ENCODE measurements at places on chromosomes 11 and 22.

DNA sequence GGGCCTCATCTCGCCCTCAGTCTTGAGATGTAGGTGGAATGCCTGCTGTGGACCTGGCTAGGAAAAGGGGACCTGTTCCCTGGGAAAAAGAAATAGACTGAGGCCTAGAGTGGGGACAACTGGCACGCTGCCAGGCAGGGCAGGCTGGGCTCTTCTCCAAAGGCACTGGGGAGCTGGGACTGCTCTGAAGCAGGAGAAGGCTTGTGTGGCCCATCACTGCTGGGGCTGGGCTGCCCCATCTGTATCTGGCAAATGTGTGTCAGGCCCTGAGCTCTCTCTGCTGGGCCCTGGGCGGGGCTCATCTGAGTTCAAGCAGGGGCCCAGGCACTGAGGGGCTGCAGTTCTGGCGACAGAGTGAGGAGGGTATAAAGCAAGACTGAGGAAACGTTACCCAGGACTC lies 32.9 kb downstream of the ARVCF start:
- no peak for DNase-seq

DNA sequence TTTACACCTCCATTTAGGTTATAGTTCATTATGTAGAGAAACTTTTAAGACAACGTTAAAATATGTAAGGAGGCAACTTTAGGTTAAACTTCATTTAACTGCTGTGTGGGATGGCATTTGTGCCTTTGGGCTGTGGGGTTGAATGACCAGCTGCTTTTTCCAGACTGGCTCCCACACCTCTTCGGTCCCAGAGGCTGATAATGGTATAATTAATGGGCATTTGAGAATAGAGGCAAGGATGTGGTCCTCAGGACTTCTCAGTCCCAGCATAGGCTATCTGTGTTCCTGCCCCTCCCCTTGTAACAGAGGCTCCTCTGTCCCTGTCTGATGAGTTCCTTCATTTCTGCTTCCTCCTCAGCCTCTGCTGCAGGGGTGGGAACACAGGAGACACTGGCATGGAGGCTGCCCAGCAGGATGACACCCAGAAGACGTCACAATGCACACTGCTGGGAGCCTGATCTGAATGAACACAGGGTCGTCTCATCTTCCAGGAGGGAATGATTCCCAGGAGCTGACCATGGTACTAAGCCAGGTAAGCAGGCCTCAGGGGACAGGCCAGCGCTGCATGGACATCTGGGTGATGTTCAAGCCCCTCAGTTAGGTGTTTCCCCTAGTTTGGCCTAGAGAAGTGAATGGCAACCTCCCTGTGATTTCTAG lies 17.1 kb upstream of the GNAZ start:
- no peak for DNase-seq

DNA sequence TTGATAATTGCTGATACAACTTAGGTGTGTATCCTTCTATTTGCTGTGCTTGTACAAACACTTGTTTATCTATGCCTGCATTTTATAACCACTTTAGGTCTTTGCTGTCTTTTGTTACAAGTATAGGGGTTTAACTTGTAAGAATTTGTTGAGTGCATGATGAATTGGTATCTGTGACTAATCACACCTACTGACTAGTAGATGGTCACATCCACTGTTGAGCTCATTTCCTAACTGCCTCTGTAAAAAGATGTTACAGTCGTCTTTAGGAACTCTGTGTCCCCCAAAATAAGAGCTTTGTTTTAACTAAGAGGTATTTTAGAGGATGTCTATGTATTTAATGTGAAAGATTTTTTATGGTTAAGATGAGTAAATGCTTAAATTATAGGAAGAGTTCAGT lies 60.5 kb downstream of the HIPK3 start:
- no peak for DNase-seq

DNA sequence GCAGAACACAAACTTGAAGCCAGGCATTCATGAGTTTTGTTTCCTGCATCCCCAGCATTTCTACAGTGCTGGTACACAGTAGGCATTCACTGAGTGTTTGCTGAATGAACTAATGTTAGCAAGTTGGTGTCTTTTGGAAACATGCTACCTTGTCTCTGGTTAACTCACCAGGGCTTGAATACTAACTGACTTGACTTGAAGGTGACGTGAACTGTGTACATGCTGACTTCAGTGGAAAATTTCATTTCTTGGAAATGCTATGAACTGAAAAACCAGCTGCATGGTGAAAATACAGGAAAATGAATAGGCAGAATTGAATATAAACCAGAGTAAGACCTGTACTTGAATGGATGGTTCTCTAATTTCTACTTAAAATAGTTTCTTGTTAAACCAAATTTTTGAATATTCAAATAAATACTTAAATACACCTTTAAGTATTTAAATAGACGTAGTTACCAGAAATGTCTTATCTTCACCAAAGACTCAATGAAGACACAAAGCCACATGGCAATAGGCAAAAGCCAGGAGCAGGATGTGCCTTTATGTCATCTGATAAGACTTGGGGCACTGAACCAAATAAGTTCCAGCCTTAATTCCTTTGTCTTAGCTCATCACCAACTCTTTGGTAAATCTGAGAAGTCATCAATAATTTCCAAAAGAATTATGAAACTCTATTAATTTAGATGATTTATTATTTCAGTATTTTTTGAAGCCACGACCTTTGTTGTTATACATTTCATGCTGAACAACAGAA lies 39.7 kb upstream of the POU2AF2 start:
- DNase-seq: no peak

DNA sequence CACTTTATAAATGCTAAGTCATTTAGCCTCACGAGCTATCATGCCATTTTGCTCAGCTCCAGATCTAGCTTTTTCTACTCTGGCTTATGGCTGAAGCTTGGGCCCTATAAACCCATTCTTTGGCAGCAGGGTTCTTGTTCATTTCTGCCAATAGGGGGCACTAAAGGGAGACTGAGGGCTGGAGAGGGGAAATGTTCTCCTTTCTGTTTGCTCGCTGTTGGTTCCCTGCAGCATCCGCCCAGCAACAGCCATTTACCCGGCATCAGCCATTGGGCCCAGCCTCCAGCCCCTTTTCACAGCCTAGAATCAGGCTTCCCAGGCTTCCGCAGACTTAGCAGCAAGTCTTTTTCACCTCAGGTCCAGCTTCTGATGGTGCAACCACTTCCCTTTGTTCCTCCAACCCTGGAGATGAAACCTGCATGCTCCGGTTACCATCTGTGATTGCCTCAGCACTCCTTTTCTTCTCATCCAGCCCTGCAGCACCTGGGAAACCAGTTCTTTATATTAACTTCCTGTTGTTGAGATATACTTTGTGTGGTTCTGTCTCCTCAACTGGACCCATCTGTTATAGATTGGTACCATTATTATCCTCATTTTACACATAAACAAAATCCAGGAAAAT lies 4.2 kb upstream of the ME3 start:
- DNase-seq: no peak

- DNase-seq: no peak
Observed at GRCh38 chr11:134975866-134976376, 563.9 kb upstream of the B3GAT1 start.

- no peak for DNase-seq
Observed at GRCh38 chr11:7514099-7514591, 346 bp downstream of the PPFIBP2 start.

DNA sequence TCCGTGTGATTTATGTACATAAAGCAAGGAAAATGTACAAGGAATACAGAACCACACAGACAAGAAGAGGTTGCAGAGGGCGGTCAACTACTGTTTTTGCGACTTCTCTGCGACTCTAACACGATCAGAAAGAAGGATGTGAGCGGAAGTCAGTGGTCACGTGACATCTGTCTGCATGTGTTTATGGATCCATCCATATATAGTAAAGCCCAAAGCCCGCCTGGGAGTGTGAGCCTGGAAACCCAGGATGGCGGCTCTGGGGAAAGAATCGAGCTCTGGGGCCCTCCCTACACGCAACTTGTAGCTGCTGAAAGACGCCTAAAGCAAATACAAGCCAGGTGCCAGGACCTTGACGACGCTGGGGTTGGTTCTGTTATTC lies 8.8 kb downstream of the OSBPL5 start:
- DNase-seq: no peak

DNA sequence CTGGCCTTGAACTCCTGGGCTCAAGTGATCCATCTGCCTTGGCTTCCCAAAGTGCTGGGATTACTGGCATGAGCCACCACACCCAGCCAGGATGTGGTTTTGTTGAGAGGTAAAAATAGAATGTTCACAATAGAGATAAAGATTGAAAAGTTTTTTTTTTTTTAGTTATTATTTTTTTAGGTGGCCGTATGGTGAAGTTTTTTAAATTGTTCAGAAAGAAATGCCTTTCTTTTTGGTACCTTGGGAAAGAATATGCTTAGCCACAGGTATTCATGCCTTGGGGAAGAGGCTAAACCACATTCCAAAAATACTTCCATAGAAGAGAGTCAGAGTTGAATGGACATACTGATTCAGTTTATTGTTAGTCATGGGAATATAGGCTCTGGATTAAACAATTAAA lies 143.4 kb downstream of the C11orf91 start:
- no peak for DNase-seq

GRCh38 chr11:118099838-118100556 lies 13.2 kb upstream of the SMIM35 start:
- no peak for DNase-seq

- DNase-seq: no peak
Observed at GRCh38 chr11:130121445-130121978, 38.1 kb upstream of the ST14 start.

DNA sequence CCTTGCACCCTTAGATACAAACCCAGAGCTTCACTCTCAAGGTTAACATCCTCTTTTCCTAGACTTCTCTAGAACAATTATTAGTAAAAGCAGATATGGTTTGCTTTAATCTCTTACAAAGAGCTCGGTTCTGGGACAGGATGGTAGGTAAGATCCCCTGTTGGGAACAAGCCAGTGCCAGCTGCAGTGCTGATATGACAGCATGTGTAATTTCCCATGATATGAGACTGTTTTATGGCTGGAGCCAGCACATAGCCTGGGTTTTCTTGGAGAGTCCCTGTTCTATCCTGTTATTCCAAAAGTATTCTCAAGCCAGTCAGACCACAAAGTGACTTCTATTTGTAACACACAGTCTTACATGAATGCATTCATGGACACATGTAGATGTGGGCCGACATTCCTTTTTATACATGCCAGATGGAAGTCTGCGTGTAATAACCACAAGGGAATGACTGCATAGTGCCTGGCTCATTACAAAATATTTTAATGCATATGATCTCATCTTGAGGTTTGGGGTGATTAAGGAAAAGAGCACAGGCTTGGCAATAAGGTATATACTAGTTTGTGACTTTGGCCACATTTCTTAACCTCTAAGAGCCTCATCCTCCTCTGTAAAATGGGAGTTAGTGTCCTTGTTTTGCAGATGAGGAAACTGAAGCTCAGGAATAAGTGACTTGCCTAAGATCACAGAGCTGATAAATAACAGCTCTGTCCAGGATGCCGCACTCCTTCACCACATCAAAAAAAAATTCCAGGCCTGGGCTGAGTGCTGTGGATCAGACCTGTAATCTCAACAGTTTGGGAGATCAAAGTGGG lies 21.8 kb downstream of the CLMP start:
- DNase-seq: no peak

DNA sequence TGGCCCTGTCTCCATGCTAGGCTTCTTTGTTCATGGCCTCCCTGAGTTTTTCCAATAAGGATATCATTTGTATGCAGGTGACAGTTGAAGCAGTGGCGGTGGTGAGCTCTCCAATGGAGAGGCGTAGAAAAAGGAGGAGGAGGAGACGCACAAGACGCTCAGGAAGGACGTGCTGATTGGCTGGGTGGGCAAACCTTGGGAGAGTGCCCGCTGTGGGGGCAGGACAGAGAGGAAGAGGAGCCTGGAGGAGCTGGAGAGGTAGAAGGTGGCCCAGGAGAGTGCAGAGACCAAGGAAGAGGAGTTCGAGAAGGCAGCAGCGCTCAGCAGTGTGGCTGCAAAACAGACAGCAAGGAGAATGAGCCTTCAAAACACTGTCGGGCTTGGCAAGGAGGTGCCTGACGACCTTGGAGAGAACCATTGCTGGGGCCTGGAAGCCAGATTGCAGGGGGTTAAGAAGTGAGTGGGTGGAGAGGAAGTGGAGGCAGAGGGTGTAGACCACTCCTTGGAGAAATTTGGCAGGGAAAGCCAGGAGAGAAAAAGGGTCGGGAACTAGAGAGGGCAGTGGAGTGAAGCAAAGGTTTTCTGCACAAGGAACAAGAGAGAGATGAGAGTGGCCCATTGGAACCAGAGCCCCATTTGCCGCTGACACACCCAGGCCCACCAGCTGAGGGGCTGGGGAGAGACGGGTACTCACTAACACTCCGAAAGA lies 7.5 kb downstream of the CLCF1 start:
- DNase-seq: no peak

GRCh38 chr11:76436020-76436419 lies 8.8 kb upstream of the EMSY start:
- DNase-seq: no peak

Data from activated naive CD4-positive, alpha-beta T cell treated with Interleukin-2 at 50 U/mL for 16 hours (primary cell).